ENCODE measurements at places on chromosomes 7 and 10. TPM values are rescaled to one million over a fixed set of nuclear protein-coding genes. Genes with fewer than 3 reads are reported as not detected.

- no peak overlapping the region for H3K27ac ChIP-seq
- peaks cover 2% of the 10 kb centered on the region for H3K4me1 ChIP-seq
- no peak for DNase-seq
- no peaks in the 10 kb centered on the region for H3K27me3 ChIP-seq
- H3K4me3 ChIP-seq = no peak overlapping the region
Measured at GRCh38 chr10:101494650-101495049, 93.4 kb downstream of the POLL start.

DNA sequence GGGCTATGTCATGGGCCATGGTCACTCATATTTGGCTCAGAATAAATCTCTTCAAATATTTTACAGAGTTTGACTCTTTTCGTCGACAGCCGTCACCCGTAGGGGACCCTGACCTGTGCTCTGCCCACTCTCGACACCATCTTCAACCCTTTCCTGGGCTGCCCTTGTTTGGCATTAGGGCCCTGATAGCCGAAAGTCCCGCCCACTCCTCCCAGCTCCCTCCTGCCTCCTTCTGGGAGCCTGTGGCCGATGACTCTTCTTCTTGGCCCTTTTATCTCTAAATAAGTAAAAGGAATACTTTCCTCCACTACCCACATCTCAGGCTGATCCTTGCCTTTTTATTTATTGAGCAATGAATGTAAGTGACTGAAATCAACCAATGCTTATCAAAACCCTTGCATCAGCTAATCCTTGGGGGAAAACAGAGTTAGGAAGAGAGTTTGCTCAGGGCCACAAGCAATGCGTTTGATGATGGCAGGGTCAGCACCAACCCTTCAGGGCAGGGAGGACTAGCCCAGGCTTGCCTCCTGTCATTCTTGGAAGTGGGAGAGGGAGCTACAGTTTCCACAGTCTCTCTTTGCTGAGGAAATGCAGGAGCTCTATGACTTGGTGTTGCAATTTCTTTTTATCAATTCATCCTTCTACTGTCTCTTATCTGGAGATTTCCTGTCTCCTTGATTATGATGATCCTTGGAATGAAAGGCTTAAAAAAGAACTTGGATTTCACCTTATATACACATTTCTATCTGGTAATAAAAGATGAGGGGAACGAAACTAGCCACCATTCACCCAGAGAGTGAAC, 218.2 kb upstream of the PODXL start:
- H3K4me1 ChIP-seq = no peaks in the 10 kb centered on the region
- no peak overlapping the region for H3K27ac ChIP-seq
- no peaks in the 10 kb centered on the region for H3K36me3 ChIP-seq
- DNase-seq = no peak
- H3K4me3 ChIP-seq = no peak overlapping the region

- H3K4me3 ChIP-seq = no peak overlapping the region
- H3K36me3 ChIP-seq = no peaks in the 10 kb centered on the region
- no peak for DNase-seq
- no peaks in the 10 kb centered on the region for H3K4me1 ChIP-seq
- H3K27ac ChIP-seq = no peak overlapping the region
- H3K27me3 ChIP-seq = no peaks in the 10 kb centered on the region
Measured at GRCh38 chr7:13152755-13153154, 465.3 kb downstream of the ARL4A start.

DNA sequence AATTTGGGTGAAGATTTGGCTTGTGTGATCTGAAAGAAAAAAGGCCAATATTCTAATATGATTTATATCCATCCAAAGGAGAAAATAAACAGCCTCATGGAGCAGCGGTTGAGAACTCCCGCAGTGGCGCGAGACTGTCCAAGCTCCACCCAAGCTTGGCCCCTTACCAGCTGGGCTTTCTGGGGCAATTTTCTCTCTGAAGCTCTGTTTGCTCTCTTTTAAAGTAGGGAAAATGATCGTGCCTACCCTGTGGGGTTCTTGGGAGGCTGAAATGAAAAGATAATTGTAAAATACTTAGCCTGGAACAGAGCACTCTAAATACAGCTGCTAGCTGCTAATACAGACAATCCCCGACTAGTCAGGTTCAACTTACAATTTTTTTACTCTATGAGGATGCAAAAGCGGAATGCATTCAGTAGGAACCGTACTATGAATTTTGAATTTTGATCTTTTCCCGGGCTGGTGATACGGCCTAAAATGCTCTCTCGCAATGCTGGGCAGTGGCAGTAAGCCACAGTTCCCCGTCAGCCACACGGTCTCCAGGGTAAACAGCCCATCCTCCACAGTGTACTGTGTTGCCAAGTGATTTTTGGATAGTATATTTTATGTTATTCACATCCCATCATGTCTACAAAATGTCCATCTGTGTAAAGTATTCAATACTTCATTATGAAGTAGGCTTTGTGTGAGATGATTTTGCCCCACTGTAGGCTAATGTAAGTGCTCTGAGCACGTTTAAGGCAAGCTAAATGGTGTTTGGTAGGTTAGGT, 137.7 kb downstream of the CHN2 start:
- no peak for DNase-seq
- no peak overlapping the region for H3K27ac ChIP-seq
- no peak overlapping the region for H3K4me3 ChIP-seq
- peaks cover 8% of the 10 kb centered on the region for H3K4me1 ChIP-seq
- no peaks in the 10 kb centered on the region for H3K36me3 ChIP-seq

- DNase-seq = no peak
- peaks cover 8% of the 10 kb centered on the region for H3K27me3 ChIP-seq
- peaks cover 23% of the 10 kb centered on the region for H3K36me3 ChIP-seq
- no peak overlapping the region for H3K27ac ChIP-seq
- no peak overlapping the region for H3K4me3 ChIP-seq
Measured at GRCh38 chr10:112538168-112538567, 91.2 kb downstream of the VTI1A start.

The GATA3 gene
- total RNA-seq = 79.7 TPM
